ENCODE measurements at places on chromosomes 3 and 15.

DNA sequence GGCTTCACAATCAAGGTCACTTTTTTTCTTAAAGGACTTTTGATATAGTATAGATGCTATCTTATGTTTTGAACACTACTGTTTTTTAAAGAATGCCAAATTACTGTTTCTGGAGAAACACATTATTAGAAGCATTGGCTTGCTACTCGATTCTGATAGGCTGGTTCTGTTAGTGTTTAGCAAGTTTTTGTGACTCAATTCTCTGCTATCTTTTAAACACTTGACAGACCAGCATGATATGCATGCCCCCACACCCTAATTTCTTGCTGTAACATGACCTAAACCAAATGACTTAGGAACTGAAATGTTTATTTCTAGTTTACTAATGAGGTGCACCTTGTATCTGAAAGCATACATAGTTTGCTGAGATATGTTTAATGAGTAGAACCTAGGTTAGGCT is 5.5 kb upstream of the IL20RB start:
- DNase-seq, result no peak

DNA sequence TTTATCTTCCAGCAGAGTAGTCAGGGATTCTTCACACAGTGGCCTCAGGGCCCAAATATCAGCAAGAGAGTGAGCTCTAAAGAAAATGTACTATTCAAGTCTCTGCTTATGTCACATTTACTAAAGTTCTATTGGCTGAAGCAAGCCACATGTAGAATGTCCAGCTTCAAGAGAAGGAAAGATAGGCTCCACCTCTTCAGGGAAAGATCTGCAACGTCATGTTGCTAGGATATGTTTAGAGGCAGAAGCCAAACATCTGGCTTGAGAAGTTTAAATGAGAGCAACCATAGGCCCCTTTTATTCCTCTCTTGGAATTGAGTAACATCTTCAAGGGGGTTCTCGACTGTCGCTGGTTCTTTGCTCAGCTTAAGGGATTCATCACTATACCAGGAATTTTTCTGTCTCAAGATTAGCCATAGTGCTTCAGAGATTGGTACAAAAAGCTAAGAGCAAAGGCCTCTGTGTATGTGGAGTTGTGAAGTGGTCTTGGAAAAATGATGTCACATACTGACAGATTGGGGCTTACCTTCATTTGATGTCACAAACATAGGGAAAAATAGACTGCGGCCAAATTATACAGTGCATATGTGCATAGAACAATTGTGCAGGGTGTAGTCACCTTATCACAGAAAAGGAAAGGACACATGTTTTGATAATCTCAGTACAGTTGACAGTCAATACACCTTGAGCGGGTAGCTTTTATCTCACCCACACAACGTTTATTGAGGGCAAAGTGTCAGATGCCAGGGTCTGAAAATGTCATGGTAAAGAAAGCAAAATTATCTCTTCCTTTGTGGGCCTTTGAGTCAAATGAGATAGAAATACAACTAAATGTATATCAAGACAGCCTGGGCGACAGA is 11.3 kb upstream of the THRB start:
- no peak for DNase-seq

DNA sequence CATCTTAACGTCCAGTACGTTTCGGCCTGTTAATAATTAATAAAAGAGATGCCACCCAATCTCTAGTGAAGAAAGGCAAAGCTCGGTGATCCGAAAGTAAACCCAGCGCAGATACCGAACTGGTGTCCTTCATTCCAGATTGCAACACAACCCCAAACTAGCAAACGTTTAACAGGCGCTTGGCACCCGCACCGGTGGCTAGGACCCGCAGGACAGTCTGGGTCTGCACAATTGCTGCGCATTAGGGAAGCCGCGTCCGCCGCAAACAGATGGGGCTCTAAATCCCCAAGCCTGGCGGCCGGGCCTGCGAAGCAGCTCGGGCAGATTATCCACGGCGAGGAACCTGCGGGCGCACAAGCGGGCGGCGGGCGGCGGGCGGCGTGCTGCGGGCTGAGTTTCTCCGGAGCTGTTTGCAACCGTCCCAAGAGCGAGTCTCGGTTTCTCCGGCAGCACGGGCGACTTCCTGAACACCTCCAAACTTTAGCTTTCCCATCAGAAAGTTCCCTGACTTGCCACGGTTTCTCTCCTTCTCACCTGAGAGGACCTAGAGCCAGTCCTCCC is 112.1 kb upstream of the ICE2 start:
- peak; percentile 42 for DNase-seq

DNA sequence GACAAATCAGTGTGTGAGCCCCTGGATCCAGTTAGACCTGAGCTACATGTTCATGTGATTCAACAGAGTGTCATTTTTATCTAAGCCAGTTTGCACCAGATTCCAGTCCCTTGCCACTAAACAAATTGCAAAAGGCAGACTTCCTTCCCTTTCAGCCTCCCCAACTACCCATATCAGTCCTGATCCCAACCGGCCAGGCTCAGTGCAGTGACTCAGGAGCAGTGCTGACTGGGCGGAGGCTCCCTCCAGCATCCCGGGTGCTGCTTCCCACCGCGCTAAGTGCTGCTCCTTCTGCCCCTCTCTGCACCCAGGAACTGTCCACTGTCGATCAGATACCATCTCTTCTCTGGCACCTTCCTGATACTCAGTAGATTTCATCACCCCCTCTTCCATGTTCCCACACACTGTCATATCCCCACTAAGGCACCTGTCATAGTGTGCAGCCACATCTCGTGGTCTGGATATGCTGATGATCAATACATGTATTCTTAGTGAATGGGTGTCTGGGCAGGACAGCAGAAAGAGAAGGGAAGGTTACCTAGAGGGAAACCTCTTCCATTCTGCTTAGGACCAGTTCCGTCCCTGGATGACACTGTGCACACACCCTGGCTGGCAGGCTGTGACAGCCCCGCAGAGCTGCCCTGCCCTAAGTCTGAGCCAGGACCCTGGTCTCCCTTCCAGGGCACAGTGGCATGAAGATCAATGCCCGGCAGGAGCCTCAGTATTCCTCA is 108.8 kb upstream of the RAD18 start:
- DNase-seq, result no peak

DNA sequence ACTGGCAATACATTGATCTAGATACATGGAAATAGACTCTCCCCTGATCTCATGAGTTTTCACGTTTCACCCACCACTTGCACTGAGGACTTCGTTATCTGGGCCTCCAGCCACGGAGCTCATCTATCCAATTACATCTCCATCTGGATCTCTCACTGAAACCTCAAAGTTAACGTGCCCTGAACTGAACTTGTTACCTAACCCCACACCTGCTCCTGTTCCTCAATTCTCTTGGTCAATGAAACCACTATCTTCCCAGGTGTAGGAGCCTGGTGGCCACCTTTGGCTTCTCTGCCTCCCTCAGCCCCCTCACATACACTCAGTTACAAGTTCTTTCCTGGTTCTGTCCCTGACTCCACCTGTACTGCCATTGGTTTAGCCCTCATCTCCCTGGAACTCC is 9.7 kb downstream of the DGKG start:
- no peak for DNase-seq

GRCh38 chr3:194205675-194206133 is 69.8 kb downstream of the HES1 start:
- no peak for DNase-seq

- DNase-seq, result no peak
Measured at GRCh38 chr3:99410789-99411311, 227.5 kb upstream of the COL8A1 start.

- DNase-seq, result no peak
Measured at GRCh38 chr3:43792904-43793303, 102.2 kb downstream of the ABHD5 start.

- DNase-seq, result no peak
Measured at GRCh38 chr15:64205202-64205601, 42.4 kb upstream of the PPIB start.

- DNase-seq, result no peak
Measured at GRCh38 chr3:157441102-157441624, 4.5 kb downstream of the PTX3 start.

GRCh38 chr3:151584566-151584965 is 123.7 kb upstream of the IGSF10 start:
- DNase-seq, result no peak

GRCh38 chr3:172292422-172292821 is 155.8 kb downstream of the GHSR start:
- no peak for DNase-seq

- DNase-seq, result no peak
Measured at GRCh38 chr3:52842424-52842823, 7.6 kb upstream of the MUSTN1 start.

GRCh38 chr3:183410280-183410679 is 18.1 kb downstream of the MCF2L2 start:
- no peak for DNase-seq

DNA sequence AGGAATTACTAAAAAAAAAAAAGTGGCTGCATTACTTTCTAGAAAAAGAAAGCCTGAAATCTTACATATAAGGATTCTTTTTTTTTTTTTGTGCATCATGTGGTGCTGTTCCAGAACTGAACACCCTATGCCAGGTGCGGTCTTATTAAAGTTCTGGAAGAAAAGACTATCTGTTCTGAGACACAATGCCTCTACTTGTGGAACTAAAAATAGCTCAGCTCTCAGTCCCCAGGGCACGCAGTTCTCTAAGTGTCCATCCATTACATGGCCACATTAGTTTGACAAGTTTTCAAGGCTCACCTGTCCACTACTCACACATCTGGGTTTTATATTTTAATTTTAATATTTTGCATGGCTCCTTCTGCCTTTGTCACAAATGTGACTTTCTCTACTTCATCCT is 126.6 kb upstream of the ADAMTS9 start:
- no peak for DNase-seq

DNA sequence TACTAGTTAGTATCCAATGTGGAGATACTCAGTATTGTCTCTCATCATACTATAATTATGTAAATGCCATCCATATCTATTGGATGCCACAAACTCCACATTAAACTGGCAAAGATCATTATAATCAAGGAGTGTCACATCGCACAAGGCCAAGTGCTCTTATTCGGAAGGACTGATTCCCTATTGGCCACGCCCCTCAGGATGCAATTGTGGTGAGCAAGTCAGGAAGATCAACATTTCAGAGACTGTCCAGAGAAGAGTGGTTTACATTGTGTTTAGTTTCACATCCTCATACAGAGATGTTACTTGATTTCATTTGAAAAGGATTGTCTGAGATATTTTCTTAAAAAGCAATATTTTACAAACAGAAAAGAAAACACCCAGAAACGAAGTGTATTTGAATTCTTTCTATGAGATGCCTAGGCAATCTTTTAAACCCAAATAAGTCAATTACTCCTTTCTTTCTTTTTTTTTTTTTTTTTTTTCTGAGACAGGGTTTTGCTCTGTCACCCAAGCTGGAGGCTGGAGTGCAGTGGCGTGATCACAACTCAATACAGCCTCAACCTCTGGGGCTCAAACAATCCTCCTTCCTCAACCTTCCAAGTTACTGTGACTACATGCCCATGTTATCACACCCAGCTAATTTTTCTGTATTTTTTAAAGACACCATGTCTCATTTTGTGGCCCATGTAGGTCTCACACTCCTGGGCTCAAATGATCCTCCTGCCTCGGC is 369.1 kb downstream of the RBMS3 start:
- no peak for DNase-seq

GRCh38 chr15:26879706-26880105 is 12.8 kb downstream of the GABRA5 start:
- no peak for DNase-seq

- DNase-seq, result no peak
Measured at GRCh38 chr3:28134792-28135375, 106.5 kb upstream of the CMC1 start.

- no peak for DNase-seq
Measured at GRCh38 chr3:21543380-21544075, 207.5 kb downstream of the ZNF385D start.

GRCh38 chr15:36373550-36373949 is 205.9 kb upstream of the CDIN1 start:
- no peak for DNase-seq

- no peak for DNase-seq
Measured at GRCh38 chr3:45145681-45146614, at the start of gene CDCP1. Gene CDCP1 (minus strand): TSS chr3:45146378. CDS start chr3:45146287, 91 bp downstream.

DNA sequence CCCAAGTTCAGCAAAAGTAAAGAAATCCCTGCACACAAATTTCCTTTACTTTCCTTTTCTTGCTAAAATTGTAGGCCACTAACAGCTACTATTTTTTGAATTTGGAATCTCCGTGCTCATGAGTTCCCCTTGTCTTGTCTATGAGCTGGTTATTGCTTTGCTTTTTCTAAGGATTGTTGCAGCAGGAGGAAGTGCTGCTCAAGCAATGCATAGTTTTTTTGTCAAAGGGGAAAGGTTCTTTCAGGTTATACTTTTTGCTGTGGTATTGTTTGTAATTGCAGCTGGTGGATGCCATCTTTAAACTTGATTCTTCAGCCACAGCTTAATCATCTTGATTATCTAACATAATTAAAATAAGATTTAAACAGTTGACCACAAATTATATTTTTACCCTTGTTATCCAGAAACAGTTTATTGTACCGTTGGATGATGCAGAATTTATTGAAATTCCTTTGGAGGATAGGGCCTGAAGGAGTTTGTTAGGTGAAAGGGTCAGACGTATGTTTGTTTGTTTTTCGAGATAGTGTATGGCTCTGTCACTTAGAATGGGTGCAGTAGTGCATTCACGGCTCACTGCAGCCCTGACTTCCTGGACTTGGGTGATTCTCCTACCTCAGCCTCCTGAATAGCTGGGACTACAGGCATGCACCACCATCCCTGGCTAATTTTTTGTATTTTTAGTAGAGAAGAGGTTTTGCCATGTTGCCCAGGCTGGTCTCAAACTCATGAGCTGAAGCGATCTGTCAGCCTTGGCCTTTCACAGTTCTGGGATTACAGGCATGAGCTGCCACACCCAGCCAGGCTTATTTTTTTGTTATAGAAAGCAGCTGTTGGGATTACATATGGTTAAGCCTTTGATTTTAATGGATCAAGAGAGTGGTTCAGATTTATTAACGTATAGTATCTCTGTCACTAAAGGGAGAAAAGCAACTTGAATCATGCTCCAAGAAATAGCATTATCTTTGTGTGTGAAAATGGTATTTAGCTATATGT is 11.7 kb downstream of the MGA start:
- no peak for DNase-seq

GRCh38 chr15:81643771-81644170 is 269.8 kb upstream of the TMC3 start:
- DNase-seq, result no peak

DNA sequence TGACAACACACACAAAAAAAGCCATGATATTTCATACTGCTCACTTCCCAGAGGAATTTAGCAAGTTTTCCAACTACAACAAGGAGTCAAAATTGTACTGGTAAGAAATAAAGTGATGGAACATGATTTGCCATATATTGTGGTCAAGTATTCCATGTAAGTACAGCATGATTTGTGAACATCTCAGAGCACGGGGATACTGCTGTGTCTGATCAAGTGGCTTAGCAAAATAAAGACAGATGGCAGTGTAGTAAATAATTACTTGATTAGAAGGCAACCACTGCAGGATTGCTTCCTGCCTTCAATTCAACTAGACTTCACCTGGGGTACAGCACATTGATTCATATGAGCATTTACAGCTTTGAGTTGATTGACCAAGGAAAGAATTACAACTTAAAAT is 51.6 kb upstream of the DUT start:
- DNase-seq, result no peak

DNA sequence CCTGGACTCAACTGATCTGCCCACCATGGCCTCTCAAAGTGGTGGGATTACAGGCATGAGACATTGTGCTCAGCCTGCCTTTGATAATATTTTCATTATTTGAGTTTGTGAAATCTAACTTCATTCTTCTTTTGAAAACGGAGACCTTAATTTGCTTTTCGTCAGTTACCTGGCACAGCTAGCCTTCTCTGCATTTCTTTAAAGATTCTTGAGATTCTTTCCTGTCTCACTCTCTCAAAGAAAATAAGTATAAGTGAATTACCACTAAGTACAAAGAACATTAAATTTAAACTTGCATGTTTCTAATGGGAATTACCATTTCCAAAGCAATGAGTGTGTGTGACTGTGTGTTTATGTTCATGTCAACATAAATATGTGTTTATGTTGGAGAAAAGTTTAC is 187.9 kb downstream of the NFKBIZ start:
- DNase-seq, result no peak
